SW 1271 (cell line): ENCODE measurements at places on chromosomes 7 and 10.

- no peak for DNase-seq
Observed at GRCh38 chr10:122664501-122664900, 35.1 kb downstream of the C10orf120 start.

- no peak for DNase-seq
Observed at GRCh38 chr10:130772056-130772455, 539.5 kb downstream of the TCERG1L start.

DNA sequence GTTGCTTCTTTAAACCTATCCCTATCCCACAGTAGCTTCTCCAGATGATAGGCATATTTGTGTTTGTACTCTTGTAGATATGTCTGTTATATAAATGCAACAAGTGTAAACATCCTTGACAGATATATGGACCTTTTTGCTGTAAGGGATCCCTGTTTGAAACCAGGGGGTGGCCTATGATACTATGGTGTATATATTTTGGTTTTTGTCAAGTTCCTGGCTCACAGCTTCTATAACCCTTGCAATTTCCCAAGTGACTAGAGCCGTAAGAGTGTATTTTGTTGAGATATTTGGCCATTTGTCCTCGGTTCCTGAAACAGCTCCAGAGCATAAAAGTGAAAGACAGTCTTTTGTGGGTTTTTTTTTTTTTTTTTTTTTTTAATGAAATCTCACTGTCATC, 9.7 kb downstream of the COMTD1 start:
- no peak for DNase-seq

GRCh38 chr10:82144153-82144552, 269.2 kb downstream of the NRG3 start:
- DNase-seq, result no peak

- DNase-seq, result no peak
Observed at GRCh38 chr7:50073093-50073492, 20.0 kb downstream of the ZPBP start.

DNA sequence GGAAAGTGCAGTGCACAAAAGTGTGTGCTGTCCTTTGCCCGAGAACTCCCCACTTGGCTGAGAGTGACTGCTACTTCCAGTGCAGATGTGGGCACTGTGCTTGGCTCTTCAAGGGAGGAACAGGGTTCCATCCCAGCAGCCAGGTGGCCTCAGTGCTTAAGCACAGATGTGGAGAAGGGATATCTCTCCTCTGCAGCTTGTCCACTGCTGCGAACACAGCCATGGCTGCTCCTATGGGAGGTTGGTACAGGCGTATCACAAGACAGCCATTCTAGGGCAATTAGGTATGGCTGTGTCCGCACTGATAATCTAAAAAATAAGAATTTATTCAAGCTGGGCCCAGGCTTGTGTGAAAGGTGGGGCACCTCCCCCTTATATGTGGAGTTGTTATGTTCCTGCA, 66.6 kb downstream of the GLCCI1 start:
- DNase-seq, result no peak

DNA sequence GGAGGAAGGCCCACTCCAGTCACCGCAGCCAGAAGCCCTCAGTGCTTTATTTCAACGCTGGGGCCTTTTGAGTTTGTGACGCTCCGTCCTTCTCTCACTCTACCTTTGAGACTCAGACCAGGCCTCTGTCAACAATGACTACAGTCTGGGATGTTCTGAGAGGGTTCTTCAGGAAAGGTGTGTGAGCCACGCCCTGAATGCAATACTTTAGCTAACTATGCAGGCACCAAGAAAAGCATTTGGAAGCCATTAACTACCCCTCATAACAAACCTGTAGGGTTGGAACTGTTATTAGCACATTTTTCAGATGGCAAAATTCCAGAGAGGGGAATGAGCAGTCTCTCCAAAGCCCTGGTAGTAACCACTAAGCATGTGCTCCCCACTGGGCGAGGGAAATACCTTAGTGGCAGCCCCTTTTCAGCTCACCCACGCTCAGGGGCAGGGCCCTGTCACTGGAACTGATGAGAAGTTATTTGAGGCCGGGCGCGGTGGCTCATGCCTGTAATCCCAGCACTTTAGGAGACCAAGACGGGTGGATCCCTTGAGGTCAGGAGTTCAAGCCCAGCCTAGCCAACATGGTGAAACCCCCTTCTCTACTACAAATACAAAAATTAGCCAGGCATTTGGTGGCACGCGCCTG, 5.7 kb upstream of the ARPC1B start:
- DNase-seq, result no peak

DNA sequence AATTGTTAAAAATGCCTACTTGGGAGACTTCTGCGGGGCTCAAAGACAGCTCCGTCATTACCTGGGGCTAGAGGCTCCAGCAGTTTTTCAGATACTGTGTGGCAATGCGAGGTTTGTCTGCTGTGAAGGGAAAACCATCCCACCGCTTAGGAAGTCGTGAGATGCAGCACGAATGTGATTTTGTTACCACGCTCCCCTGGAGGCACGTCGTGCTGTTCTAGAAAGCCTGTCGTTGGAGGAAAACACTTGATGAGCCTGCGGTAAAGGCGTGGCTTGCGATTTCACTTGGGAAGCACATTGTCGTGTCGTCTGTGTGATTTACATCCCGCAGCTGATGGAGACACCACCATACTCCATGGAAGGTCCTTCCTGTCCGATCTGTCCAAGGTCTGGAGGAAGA, 39.3 kb downstream of the CAMK1D start:
- no peak for DNase-seq

- DNase-seq, result no peak
Observed at GRCh38 chr10:6161921-6162320, 40.8 kb upstream of the PFKFB3 start.

DNA sequence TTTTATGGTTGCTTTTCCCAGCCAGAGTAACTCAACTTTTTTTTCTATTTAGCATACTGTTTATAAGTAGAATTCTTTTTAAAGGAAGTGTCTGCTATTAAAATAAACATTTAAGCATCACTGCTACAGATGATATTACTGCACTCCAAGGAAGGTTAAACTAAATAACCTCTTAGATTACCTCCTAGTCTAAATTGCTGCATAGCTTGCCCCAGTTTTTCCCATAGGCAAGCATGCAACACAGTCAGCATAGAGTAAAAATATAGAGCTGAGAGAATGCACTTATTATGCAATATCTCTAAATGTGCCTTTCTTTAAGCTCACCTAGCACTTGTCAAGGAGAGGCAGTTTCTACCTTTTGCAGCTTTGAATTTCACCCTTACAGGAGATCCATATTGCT, 1392.4 kb upstream of the CELF2 start:
- no peak for DNase-seq

GRCh38 chr10:62071846-62072281, 170.4 kb downstream of the ARID5B start:
- DNase-seq, result no peak

- DNase-seq, result no peak
Observed at GRCh38 chr10:36171953-36172940, 530.2 kb upstream of the FZD8 start.

GRCh38 chr7:50783801-50784507, 1.3 kb upstream of the GRB10 start:
- DNase-seq, result no peak

DNA sequence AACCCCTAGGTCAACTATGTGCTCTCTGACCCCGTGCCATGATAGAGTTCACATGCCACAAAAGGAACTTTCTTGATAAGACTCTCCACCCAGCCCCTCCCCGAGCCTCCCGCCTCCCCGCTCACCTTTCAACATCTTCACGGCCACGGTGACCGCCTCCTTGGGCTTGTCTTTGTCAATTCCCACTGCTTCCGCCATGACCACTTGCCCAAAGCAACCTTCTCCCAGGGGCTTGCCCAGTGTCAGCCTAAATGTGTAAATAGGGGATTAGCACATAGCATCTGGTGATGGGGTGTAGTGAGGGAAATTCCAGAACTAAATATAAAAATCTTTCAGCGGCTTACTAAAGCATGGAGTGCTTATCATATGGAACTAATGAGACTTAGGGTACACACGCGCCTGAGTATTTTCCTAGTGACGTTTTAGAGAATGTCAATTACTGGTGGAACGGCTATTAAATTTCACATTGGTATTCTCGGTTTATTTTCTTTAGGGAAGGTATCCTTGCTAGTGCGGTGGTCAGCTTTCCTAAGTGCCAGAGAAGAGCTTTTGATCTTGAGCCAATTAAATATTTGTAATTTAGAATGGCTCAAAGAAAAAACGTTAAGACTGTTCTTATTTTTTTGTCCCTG, 97.4 kb downstream of the FGFR2 start:
- DNase-seq, result no peak

GRCh38 chr7:139734395-139734794, 43.4 kb downstream of the HIPK2 start:
- DNase-seq, result no peak

GRCh38 chr7:31767686-31768358, 80.8 kb downstream of the PPP1R17 start:
- DNase-seq, result no peak

DNA sequence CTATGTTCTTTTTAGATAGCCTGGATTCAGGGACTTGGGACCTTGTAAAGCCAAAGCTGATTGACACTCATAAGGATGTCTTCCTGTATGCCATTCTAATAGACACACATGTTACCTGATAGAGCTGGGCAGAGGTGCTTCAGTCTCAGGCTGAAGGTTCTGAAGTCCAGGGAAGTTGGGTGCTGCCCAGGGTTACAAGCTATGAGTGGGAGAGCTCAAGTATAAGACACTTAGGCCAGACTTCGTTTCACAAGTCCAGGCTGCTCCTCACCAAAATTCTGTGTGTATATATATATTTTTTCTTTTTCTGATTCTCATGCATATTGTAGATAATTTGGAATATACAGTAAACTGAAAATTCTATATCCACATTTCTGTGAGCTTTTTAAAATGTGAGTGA, 144.2 kb downstream of the HDAC9 start:
- DNase-seq, result no peak

DNA sequence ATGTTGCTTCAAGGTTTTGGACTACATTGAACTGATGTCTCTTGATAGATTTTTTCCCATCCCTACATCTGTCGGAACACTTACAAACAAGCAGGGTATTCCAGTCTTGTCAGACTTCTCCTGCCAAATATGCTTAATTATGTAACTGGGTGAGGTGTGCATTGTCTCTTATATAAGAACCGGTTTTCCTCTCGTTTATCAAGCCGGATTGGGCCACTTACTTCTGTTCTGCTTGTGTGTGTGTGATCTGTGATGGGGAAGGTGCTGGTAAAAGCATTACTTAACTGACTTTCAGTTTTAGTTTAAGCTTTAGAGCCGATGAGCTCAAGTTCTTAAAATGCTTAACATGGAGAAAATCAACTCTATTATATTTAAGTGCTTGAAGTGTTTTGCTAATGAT, 57.9 kb downstream of the OTUD1 start:
- DNase-seq, result no peak
